Iris pigment epithelial cell (primary cell): ENCODE measurements at places on chromosomes 6 and 20.

DNA sequence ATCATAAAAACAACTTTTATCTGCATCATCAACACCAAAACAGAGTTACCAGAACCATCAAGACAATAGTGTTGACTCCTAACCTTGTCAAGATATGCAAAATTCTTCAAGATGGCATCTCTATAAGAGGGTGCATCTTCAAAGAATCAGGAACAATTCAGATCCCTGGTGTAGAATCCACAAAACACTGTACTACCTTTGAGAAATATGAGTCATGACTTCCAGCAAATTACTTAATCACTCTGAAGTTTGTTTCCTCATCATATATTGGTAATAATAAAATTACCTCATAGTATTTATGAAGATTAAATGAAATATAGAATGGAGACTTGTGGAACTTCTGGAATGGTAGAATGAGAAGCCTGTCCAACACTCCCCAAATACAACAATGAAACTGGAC lies 221.3 kb upstream of the SUPT3H start:
- DNase-seq = peak; percentile 37

DNA sequence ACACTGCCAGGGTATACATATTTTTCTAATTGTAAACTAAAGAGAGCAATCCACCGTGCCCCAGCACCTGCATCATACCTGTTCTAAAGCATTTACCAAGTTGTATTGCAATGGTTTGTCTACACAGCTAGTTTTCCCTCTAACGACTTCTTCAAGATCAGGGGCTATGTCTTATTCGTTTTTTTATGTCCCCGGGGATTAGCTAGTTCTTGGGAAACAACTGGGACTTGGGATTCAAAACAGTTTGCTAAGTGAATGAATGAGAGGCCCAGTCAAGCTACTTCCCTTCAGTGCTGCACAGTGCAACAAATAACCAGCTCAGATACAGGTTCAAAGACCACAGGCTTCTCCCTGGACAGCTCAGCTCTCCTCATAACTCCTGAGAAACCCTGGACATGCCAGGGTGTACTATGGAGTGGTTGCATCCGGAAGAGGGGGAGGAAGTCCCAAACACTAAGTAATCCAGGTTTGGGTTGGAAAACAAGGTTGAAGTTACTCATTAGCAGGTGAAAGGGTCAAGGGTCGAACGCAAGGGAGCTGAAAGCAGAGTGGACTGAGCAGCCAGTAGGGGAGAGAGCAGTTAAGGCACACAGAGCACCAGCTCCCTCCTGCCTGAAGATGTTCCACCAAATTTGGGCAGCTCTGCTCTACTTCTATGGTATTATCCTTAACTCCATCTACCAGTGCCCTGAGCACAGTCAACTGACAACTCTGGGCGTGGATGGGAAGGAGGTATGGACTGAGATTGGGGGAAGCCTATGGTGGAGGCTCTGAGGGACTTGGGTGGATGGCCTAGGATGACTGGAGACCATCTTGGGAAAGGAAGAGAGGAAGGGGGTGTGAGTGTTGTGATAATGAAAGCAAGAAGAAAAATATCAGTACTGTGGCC lies at the start of gene APOM:
Gene APOM (plus strand): TSS at position 546 of the 889 bp plus-strand sequence. CDS start 73 bp downstream, at position 619.
- DNase-seq = no peak

- no peak for DNase-seq
These were observed 100.2 kb upstream of the KCNG1 start for GRCh38 chr20:51122931-51123658.

DNA sequence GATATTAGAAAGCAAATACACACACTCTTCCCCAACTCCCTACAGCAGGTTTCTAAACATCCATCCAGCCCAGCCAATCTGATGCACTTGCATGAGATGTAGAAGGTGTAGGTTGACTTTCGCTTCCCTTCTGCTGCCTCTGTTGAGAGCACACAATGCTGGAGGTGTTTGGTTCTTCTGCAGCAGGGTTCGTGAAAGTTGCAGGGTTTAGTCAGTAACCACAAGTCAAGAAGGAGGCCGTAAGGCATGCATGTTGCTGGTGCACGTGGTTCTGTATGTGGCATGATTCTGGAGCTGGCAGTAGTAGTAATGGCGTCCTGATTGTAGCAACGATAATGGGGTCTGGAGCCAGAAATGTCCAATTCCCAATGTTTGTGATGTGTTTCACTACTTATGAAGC lies 53.0 kb downstream of the DEK start:
- DNase-seq = no peak

GRCh38 chr6:45558858-45559257 lies 181.1 kb upstream of the SUPT3H start:
- DNase-seq = no peak

DNA sequence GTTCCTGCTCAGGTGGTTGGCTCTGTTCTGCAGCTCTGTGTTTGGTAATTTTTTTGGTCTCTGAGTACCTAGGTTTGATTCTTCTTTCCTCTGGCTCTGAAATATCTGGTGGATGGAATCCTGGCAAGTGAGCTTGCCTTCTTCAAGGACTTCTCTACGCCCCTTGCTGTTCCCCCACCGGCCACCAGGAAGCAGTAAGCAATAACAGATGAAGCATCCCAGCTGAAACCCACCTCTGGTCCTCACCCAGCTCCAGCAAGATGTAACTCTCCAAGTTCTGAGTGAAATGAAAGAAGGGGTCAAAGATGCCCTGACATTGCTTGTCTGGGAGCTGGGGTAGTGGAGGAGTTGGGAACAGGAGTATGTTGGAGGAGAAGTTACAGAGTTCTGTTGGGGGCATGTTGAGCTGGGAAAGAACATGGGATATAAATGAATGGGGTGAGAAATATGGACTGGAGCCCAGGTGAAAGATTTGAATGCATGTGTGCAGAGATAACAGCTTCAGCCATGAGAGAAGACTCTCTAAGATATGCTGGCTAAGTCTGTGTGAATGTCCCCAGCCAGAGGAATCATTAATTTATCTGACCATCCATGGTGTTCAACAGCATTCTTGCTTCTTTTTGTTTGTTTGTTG lies 51.3 kb upstream of the GLP1R start:
- peak; percentile 34 for DNase-seq

DNA sequence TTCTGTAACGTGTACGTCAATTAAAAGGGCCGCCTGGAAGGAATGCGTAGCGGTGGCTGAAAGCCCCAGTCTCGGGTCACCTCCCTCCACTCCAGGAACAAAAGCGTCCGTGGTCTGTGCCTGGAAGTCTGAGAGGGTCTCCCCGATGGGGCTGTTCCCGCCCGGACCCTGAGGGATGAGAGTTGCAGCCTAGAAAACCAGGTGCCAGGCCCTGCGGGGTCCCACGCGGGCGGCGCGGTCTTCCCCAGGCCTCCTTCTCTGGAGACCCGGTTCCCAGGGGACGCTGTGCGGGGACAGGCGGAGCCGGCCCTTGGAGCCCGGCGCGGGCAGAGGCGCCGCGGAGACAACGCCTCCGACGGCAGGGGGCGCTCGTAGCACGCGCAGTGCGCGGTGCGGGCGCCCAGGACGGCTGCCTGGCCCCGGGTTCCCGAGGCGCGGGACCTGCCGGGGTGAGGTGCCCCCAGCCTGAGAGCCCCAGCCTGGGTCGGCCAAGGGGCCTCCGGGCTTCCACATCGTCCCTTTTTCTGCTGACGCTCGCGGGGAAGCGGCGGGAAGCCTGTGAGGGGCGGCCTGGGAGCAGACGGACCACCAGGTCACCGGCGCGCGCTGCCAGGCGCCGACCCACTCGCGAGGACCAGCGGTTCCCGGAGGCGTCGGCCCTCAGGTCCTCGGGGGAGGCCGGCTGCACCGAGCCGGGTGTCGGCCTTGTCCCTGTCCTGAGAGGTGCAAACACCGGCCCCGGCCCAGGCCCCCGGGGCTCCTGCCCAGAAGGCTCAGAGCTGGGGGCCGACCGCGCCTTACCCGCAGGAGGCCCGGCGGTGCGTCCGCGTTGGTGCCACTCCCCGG lies 5.3 kb upstream of the FOXC1 start:
- DNase-seq = peak; percentile 40

- DNase-seq = no peak
These were observed 26.8 kb downstream of the WDR27 start for GRCh38 chr6:169675011-169675410.

GRCh38 chr6:4208158-4208557 lies 72.8 kb upstream of the ECI2 start:
- DNase-seq = no peak

DNA sequence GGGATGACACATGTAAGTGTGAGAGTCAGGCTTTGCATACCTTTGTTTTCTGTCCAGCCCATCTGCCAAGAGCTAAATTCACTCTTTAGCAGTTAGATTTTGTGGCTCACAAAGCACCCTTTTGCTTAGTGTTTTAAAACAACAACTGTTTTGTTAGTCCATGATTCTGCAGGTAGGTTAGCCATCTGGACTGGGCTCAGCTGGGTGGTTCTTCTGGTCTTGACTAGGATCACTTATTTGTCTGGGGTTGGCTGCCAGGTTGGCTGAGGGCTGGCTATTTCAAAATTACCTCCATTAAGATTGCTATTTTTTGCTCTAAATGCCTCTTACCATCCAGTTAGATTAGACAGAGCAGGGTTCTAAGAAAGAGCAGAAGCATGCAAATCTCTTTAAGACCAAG lies 489.3 kb downstream of the BTBD3 start:
- no peak for DNase-seq

- DNase-seq = no peak
These were observed 62.2 kb upstream of the PLEKHG1 start for GRCh38 chr6:150537491-150537890.

DNA sequence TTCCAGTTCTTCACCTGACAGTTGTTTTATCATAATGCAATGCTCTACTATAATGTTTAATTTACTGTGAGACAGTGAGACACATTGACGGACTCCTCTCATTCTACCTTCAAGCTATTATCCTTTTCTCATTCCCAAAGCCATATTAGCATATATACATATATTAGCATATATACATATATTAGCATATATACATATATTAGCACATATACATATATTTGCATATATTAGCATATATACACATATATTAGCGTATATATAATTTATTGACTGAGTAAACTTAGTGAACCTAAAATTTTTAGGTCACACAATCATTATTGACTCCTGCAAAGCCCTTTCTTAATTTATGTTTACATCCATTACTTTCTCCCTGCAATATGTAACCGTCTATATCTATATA lies 555.0 kb upstream of the ADGRB3 start:
- no peak for DNase-seq
